ENCODE measurements at places on chromosomes 13 and 19.

GRCh38 chr19:51788029-51788428 is 6.9 kb upstream of the FPR3 start:
- no peak for DNase-seq

- DNase-seq = no peak
Observed at GRCh38 chr13:26623125-26623524, 65.6 kb downstream of the WASF3 start.

GRCh38 chr19:33919291-33919690 is 122.6 kb downstream of the KCTD15 start:
- DNase-seq = no peak

DNA sequence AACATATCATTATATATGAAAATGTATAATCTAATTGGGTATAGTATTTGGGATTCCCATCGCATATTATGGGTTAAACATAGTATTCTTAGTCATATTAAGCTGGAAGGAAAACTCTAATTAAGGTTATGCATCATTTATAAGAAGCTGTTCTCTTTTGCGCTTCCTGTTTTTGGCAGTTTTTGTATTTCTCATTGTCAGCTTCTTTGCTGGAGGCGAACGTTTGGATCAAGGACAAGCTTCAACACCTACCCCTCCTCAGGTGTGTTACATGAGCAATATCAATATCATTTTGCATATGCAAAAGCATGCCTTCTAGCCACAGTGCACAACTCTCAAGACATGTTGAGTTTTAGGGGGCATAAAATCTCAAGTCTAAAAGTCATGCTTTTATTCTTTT is 439.8 kb downstream of the TDRD3 start:
- DNase-seq = no peak

DNA sequence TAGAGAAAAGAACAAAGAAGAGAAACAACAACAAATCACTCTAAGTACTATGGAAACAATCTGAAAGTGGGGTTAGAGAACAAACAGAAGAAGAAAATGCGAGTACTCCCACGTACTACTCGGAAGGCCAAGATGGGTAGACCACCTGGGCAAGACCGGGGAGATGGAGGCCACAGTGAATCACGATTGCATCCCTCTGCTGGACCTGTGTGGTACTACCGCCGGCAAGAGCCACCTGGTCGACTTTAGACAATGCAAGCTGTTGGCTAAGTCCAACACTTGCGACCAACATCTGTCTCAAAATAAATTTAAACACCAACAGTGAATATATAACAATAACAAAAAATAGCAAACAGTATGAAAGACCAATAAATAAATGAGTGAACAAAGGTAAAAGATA is 45.5 kb upstream of the ZNF91 start:
- no peak for DNase-seq

GRCh38 chr13:50209631-50210030 is 194.4 kb downstream of the KCNRG start:
- no peak for DNase-seq

DNA sequence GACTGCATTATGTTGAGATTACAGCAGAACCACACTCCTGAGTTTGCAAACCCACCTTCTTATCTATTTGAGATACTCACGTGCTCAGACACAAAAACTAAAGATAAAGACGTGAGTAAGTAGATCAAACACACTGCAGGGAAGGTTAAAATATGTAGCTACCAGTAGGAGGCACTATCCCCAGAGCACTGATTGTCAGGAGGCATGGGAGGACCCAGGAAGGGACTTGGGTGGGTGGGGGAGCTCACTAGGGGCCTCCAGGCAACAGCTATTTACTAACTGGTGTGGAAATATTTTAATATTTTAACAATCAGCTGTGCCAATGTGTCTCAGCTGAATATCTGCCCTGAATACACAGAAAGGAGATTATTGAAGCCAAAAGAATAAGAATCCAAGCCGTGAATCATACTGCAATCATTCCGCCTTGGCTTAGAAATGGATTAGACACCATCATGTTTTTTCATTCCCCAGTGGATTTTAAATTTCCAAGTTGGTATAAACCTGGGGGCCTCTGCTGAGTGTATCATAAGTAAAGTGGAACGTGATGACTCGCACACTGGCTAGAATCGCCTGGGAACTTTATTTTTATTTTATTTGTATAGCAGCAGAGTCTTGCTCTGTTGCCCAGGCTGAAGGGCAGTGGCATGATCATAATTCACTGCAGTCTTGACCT is 73.2 kb upstream of the CACNA1A start:
- DNase-seq = no peak

DNA sequence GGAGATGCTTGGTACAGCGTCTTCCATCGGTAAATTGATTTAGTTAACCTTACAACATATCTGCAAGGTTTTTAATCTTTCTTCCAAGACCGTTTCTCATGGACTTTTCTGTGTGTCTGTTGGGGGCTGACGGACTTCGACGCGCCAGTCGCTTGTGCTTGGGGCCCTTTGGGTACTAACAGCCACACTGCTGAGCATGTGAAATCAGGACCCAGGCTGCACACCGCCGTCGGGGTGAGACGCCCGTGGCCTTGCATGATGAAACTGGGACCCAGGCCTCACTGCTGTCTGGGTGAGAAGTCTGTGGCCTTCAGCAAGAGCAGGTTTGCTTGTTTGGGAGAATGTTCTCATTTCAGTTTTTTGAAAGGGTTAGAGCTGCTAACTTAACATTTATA is 9.8 kb downstream of the ATP4B start:
- DNase-seq = peak; percentile 36

- DNase-seq = no peak
Observed at GRCh38 chr13:76293751-76294150, 592.5 kb downstream of the KCTD12 start.

DNA sequence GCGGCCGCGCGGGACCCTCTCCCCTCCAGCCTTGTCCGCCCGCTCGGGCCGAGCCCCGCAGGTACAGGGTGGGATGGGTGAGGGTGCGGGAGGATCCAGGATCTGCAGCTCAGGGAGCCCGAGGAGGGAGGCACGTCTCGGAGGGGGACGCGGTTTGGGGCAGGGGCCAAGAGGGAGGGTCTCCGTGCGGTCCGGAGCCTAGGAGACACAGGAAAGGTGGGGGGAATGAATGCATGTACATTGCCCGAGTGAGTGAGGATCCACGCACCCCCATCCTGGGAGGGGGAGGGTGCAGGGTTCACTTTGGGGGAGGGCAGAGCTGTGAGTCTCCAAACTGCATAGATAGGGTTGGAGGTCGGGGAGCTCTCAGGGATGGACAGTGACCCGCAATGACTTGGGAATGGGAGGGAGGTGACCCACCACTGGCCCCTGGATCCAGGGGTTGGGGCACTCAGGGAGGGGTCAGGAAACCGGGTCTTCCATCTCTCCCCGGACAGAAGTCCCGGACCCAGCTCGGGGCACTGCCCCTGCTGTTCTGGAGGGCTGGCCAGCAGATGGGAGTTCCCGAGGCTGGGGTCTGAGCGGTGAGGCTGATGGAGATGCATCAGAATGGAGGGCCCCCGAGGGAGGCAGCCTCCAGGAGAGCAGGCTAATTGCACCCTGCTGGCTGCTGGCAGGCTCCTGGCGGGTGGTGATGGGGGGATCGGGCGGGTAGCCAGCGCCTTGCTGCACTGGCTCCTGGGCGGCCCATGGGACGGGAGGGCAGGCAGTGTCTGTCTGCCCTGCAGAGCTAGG is 547 bp downstream of the KCNN1 start:
- DNase-seq = no peak

GRCh38 chr19:54573330-54573872 is at the start of gene LILRA2:
TSS of gene LILRA2 (plus strand) at chr19:54573790. CDS start at chr19:54573879, 89 bp downstream.
- DNase-seq = peak; percentile 24
